MG63 (cell line): ENCODE measurements at places on chromosomes 3 and 15. TPM values are rescaled to one million over a fixed set of nuclear protein-coding genes. Genes with fewer than 3 reads are reported as not detected.

Gene HACD3
- 111 and 147 TPM in 2 replicates for total RNA-seq

Gene GNAI2
- 73.9 and 114 TPM in 2 replicates for total RNA-seq

Gene GPR176
- 58.3 and 59.6 TPM in 2 replicates for total RNA-seq

- DNase-seq, result peak; percentile 53
Observed at GRCh38 chr15:62059816-62060112, 483 bp downstream of the VPS13C start.

DNA sequence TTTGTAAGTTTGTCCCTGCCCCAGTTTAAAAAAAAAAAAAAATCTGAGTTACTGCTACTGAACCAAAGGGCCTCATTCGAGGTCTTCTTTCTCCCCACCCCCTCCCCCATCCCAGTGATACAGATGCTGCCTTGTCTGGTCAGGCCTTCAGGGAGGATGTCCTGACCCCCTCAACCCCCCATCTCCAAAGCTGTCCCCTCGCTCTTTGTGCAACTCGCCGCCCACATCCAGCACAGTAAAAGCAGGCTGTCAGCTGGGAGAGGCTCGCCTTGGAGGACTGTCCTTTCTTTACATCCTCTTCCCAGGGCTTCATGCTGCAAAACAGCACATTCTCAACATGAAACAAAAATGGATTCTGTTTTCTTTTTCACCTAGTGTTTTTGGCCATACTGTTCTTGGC lies 133.4 kb downstream of the VGLL4 start:
- DNase-seq, result no peak

DNA sequence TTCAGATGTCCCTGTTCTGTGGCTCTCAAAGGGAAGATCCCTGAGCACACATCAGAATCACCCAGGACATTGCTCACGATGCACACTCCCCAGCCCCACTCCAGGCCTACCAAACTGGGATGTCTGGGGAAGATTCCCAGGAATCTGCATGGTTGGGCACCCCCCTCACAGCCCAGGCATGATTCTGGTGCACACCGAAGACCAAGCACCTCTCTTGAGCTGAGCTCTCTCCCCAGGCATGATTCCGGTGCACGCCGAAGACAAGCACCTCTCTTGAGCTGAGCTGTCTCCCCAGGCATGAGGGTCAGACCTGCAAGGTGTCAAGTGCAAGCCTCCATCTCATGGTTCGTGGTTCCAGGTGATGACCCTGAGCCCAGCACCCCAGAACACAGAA lies 112.2 kb upstream of the MEF2A start:
- DNase-seq, result no peak

DNA sequence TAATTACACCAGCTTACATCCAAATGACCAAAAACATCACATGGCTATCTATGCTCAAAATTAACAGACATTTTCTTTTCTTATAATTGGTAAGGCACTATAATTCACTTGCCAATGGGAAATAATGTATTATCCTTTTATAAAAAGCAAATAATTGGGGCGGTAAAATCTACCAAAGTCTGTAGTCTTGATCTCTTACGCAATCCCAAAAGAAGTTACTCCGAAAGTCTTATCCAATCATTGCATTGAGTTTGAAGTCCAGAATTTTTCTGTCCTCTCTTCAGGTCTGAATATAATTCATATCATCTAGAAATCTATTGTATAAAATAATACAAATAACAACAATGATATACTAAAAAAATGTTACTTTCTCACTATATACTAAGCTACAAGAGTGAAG lies 273.3 kb upstream of the CADM2 start:
- no peak for DNase-seq
